T-helper 2 cell treated with Interferon-gamma antibody and Interleukin-4, amounts not matched to agents 5 μg/mL and 100 μg/mL, for 36 hours (primary cell): ENCODE measurements at places on chromosomes 5 and 9.
A peak's percentile ranks its signal among the peaks of the same experiment; 100 is the strongest.

DNA sequence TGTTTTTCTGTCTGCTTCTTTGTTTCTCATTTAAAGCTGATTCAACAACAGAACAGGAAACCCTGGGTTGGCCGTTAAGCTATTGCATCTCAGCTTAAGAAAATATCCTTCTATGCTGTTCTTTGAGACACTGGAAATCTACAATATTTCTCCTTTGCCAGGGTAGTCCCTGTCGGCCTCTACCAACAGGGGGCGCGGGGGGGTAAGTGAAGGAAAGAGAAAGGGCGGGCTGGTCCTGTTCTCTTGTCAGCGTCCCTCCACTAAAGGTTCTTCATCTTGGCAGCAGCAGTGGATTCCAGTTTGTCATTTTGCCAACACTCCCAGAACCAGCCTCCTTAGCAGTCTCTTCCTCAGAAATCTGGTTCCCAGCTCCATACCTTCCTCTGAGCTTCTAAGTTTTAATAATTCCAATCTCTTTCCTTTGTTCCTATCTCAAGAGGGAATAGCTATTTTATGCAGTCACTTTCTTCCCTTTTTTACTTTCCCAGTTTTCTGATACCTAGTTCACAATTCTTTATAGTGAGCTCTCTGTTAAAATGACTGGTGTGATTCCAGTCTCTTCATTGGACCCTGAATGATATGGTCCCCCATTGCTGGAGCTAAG lies 222.3 kb downstream of the GLIS3 start:
- peaks cover 1% of the 10 kb centered on the region for H3K27me3 ChIP-seq
- DNase-seq, result no peak
- H3K36me3 ChIP-seq, result no peaks in the 10 kb centered on the region
- no peak overlapping the region for H3K27ac ChIP-seq

DNA sequence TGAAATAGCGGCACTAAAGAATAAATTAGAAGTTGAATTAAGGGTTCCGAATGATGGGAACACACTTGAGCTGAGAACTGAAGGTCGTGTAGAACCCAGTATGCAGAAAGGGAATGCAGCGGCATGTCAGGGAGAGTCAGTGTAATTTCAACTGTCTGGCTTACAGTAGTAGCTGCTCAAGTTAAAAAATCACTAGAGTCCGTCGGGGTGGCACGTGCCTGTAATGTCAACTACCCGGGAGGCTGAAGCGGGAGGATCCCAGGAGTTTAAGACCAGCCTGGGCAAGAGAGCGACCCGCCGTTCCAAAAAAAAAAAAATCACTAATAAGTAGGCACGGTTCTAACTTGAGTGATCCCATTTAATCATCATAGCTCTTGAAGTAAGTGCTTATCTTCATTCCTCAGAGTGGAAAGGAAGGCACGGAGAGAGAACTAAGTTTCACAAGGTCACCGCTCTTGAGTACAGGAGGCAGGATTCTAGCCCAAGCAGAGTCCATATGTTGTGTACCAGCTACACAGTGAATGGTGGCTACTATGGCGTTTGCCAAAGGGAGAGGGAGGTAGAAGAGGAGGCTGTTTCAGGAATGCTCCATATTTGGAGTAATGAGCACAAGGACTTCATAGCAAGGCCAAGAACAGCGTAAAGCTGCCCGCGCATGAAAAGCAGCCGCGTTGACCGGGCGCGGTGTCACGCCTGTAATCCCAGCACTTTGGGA lies 831 bp downstream of the RMRP start:
- H3K4me3 ChIP-seq, result peak overlapping the region; percentile 86
- peak overlapping the region; percentile 99 for H3K27ac ChIP-seq
- peaks cover 6% of the 10 kb centered on the region for H3K27me3 ChIP-seq
- peaks cover 28% of the 10 kb centered on the region for H3K36me3 ChIP-seq

- DNase-seq, result no peak
- no peak overlapping the region for H3K27ac ChIP-seq
- no peak overlapping the region for H3K4me3 ChIP-seq
- H3K36me3 ChIP-seq, result peaks cover 9% of the 10 kb centered on the region
Measured at GRCh38 chr5:42784132-42784531, 27.5 kb downstream of the CCDC152 start.

- no peak for DNase-seq
- peaks cover 2% of the 10 kb centered on the region for H3K27me3 ChIP-seq
- no peaks in the 10 kb centered on the region for H3K36me3 ChIP-seq
- H3K27ac ChIP-seq, result no peak overlapping the region
- H3K4me1 ChIP-seq, result no peaks in the 10 kb centered on the region
Measured at GRCh38 chr9:90555351-90556057, 87.1 kb downstream of the DIRAS2 start.

GRCh38 chr9:93702261-93702660 lies 125.9 kb downstream of the PHF2 start:
- DNase-seq, result no peak
- H3K27me3 ChIP-seq, result peaks cover 9% of the 10 kb centered on the region
- H3K4me3 ChIP-seq, result no peak overlapping the region
- H3K4me1 ChIP-seq, result no peaks in the 10 kb centered on the region
- no peaks in the 10 kb centered on the region for H3K36me3 ChIP-seq
- no peak overlapping the region for H3K27ac ChIP-seq

DNA sequence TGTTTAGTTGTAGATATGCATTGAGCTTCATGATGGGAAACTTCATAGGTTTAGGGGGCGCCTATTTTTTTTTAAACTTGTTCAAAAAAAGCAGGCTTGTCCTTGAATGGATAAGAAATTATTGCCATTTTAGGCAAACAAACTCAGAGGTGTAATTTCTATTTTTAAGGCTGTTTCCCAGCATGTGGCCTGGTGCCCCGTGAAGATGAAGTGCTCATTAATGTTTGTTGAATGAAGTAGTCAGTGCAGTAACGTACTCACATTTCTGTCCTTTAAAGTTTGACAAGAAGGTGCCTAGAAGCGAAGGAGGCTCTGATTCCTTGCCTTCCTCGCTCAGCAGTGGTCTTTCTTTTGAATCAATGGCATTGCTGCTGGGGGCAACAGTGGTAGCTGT lies 54.3 kb downstream of the ZNF618 start:
- H3K36me3 ChIP-seq, result no peaks in the 10 kb centered on the region
- H3K27ac ChIP-seq, result no peak overlapping the region
- H3K27me3 ChIP-seq, result no peaks in the 10 kb centered on the region

- no peak for DNase-seq
- no peaks in the 10 kb centered on the region for H3K27me3 ChIP-seq
Measured at GRCh38 chr5:17436761-17437221, 61.2 kb upstream of the TAF11L2 start.

DNA sequence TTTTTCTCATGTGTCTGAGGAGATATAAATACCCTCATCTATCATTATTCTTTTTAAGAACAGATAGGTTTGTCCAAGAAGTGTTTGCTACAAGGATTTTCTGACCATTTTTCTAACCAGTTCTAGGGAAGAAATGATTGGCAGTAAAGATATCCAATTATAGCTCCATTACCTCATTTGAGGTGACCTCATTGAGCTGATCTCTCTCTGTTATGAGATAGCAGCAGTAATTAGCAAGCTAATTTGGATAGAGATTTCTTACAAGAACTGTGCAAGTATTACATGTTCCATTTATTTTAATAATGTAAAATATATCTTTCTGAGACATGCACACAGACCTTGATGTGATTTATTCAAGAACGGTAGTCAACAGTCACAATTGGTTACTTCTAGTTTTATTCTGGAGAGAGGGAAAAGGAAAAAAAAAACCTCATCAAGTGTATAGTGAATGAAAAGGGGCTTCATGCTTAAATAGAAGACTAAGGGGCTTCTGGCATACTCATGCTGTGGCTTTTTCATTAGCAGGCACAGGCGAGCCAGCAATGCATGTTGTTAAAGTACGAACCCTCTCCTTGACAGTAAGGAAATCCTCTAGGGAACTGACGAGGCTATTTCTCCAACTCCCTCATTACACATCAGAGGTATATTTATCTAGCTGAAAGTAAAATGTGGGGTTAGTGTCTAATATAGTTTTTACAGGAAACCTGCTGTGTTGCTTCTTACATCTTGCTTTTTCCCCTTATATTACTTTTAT lies 127.3 kb downstream of the NUDT12 start:
- H3K4me3 ChIP-seq, result no peak overlapping the region
- DNase-seq, result no peak
- H3K27me3 ChIP-seq, result peaks cover 7% of the 10 kb centered on the region
- no peaks in the 10 kb centered on the region for H3K36me3 ChIP-seq
- H3K4me1 ChIP-seq, result no peaks in the 10 kb centered on the region
- H3K27ac ChIP-seq, result no peak overlapping the region

DNA sequence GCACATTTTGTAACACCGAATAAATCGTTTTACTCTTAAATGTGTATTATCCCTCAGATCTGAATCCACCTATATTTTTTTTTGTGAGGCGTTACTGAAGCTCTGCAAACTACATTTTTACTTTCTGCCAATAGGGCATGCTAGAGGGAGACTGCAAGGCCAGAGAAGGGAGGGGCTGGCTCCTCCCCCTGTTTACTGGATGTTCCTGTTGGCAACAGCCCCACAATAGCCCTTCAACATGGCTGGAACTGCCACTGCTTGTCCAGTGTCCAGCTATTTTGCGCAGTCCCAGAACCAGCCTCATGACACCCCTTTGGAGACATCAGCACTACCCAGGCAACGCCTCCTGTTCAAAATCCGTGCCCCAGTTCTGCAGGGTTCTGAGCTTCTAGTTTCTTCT lies 85.4 kb upstream of the MIER3 start:
- H3K36me3 ChIP-seq, result no peaks in the 10 kb centered on the region
- no peaks in the 10 kb centered on the region for H3K4me1 ChIP-seq
- H3K4me3 ChIP-seq, result no peak overlapping the region
- no peak overlapping the region for H3K27ac ChIP-seq

GRCh38 chr5:135492319-135492626 lies 40.1 kb upstream of the TIFAB start:
- no peaks in the 10 kb centered on the region for H3K4me1 ChIP-seq
- no peak overlapping the region for H3K4me3 ChIP-seq
- no peak overlapping the region for H3K27ac ChIP-seq
- no peak for DNase-seq
- peaks cover 89% of the 10 kb centered on the region for H3K27me3 ChIP-seq

DNA sequence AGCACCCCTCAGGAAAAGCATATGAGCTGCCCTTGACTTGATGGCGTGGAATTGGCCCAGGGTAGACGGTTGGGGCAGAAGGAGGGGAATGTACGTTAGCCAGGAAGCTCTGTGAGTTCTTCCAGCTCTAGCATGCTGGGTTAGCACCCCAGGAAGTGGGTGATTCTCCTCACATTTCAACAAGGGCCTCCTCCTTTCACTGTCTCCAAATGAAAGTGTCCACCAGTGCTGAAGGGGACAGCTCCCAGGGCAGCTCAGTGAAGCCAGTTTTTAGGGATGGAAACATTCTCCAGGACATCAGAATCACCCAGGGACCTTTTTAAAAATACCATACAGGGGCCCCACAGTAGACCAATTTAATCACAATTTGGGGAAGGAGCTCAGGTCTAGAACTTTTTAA lies 17.2 kb upstream of the AFAP1L1 start:
- no peak overlapping the region for H3K27ac ChIP-seq
- no peak overlapping the region for H3K4me3 ChIP-seq
- DNase-seq, result no peak
- peaks cover 14% of the 10 kb centered on the region for H3K27me3 ChIP-seq
- no peaks in the 10 kb centered on the region for H3K36me3 ChIP-seq

- peaks cover 48% of the 10 kb centered on the region for H3K4me1 ChIP-seq
- peak overlapping the region; percentile 99 for H3K27ac ChIP-seq
- no peak for DNase-seq
- no peaks in the 10 kb centered on the region for H3K27me3 ChIP-seq
- peaks cover 25% of the 10 kb centered on the region for H3K36me3 ChIP-seq
Measured at GRCh38 chr5:43314724-43315123, 1.5 kb upstream of the HMGCS1 start.

DNA sequence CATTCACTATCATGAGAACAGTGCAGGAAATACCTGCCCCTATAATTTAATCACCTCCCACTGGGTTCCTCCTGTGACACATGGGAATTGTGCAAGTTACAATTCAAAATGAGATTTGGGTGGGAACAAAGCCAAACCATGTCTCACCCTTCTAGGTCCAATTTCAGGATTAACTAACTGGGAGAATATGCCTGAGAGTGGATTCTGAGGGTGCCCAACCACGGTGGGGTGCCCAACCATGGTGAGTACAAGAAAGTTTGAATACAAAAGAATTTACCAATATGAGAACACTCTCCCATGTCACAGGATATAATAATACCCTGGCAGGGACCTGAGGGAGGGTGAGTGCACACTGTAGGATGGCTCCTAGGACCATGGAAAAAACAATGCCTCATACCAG lies 17.2 kb upstream of the GDA start:
- no peaks in the 10 kb centered on the region for H3K36me3 ChIP-seq
- no peak for DNase-seq
- no peaks in the 10 kb centered on the region for H3K4me1 ChIP-seq
- no peak overlapping the region for H3K4me3 ChIP-seq
- H3K27me3 ChIP-seq, result no peaks in the 10 kb centered on the region

GRCh38 chr5:38554861-38555260 lies 1.6 kb downstream of the LIFR start:
- no peak for DNase-seq
- H3K4me1 ChIP-seq, result peaks cover 9% of the 10 kb centered on the region
- peaks cover 62% of the 10 kb centered on the region for H3K27me3 ChIP-seq
- no peak overlapping the region for H3K27ac ChIP-seq
- peak overlapping the region; percentile 84 for H3K4me3 ChIP-seq
- H3K36me3 ChIP-seq, result no peaks in the 10 kb centered on the region

- H3K4me3 ChIP-seq, result no peak overlapping the region
- no peaks in the 10 kb centered on the region for H3K36me3 ChIP-seq
- H3K4me1 ChIP-seq, result no peaks in the 10 kb centered on the region
- no peak for DNase-seq
- H3K27ac ChIP-seq, result no peak overlapping the region
Measured at GRCh38 chr5:173435447-173435846, 107.2 kb upstream of the STC2 start.

GRCh38 chr5:137217599-137218200 lies 281.4 kb downstream of the SPOCK1 start:
- no peaks in the 10 kb centered on the region for H3K4me1 ChIP-seq
- no peaks in the 10 kb centered on the region for H3K27me3 ChIP-seq
- no peaks in the 10 kb centered on the region for H3K36me3 ChIP-seq
- H3K27ac ChIP-seq, result no peak overlapping the region
- H3K4me3 ChIP-seq, result no peak overlapping the region

DNA sequence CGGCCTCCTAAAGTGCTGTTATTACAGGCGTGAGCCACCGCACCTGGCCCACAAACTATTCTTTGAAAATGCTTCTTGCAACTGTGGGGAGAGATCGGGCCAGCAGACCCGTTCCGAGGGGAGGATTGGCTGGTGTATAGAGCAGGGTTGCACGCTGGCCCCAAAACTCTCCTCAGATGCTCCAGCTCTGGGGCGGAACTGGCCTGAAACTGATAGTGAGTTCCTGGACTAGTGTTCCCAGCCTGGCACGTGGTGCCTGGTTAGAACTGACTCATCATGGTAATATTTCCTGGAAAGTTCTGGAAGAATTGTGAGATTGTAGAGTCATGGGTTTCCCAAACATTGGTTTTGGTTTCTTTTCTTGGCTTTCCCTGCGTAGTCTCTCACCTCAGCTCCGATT lies 120.5 kb downstream of the FBXL7 start:
- H3K36me3 ChIP-seq, result no peaks in the 10 kb centered on the region
- no peaks in the 10 kb centered on the region for H3K27me3 ChIP-seq
- no peaks in the 10 kb centered on the region for H3K4me1 ChIP-seq
